ENCODE measurements at places on chromosomes 5 and 9.

- DNase-seq = no peak
Observed at GRCh38 chr5:53030893-53031292, 41.7 kb downstream of the ITGA2 start.

DNA sequence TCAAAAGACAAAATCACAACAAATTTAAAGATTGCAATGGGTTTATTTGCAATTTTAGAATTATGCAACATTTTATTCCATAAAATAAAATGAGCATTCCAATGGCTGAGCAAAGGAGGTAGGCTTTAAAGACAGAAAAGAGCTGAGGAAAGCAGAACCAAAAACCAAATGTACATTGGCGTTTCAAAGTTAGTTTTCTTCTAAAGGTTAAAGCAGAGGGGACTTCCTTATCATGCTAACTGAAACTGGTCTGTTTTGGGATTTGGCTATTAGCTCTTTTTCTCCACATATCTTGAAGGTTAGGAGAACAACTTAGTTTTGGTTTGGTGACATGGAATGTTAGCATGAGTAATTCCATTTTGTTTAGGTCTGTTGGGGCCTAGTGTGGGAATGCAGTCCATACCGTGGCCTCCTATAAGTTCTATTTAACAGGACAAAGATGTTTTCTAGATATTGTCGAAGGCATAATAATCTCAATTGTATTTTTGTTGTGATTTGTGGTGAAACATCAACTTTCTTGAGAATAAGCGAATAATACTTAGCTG lies 20.3 kb downstream of the DCP2 start:
- DNase-seq = no peak

- DNase-seq = no peak
Observed at GRCh38 chr5:175246889-175247520, 197.0 kb downstream of the DRD1 start.

- DNase-seq = no peak
Observed at GRCh38 chr5:135451581-135452320, 400 bp downstream of the TIFAB start.

GRCh38 chr9:95415158-95415557 lies 97.6 kb upstream of the FANCC start:
- DNase-seq = no peak

DNA sequence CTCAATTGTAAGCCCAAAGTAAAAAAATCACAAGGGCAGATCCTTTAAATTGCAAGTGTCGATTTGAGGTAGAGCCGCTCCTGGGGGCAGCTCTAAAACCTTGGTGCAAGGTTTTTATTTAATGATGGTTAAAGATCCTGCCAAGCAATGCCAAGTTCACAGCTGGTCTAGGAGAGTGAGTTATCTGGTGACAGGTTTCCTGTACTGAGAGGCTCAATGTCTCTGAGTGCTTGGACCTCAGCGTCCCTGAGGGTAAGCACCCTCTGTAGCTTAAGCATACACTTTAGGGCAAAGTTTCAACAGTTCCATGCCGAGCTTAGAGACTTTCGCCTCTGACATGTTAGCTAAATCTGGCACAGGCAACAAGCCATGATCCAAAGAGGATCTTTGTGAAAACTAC lies 119.8 kb upstream of the EGFLAM start:
- no peak for DNase-seq

DNA sequence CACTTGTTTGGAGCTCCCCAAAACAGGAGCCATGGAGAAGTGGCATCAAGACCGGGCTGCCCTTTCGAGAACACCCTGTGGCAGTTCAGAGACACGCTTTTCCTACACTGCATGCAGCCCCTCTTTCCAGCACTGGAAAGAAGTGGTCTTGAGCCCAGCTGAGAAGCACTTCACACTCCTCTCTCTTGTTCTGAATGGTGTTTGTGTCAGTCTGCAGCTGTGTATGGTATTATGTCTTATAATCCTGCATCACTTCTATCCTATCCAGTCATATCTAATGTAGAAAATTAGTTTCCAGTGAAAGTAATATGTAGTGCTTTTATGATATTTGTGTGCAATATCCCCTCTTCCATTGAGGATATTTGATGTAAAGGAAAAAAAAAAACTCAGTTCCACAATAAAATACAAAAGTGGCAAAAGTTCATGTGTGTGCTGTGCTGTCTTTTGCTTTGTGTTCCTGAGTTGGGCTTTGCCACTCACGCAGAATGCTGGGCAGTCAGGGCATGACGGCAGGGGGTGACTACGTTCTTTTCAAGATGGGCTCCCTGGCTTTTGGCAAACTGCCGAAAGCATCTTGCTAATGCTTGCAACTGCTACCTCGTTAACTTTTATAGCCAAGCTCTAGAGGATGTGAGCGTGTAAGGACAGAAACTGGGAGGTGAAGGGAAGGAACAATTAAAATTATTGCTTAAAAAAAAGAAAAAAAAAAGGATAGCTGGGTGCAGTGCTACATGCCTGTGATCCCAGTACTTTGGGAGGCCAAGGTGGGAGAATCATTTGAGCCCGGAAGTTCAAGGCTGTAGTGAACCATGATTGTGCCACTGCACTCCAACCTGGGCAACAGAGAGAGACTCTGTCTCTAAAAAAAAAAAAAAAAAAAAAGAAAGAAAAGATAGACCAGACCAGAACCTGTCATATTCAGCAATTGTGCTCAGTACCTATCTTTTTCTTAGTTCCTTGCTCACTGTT lies 102.2 kb downstream of the MAP1B start:
- DNase-seq = peak; percentile 45

GRCh38 chr5:80282054-80282453 lies 26.2 kb upstream of the SERINC5 start:
- DNase-seq = no peak

DNA sequence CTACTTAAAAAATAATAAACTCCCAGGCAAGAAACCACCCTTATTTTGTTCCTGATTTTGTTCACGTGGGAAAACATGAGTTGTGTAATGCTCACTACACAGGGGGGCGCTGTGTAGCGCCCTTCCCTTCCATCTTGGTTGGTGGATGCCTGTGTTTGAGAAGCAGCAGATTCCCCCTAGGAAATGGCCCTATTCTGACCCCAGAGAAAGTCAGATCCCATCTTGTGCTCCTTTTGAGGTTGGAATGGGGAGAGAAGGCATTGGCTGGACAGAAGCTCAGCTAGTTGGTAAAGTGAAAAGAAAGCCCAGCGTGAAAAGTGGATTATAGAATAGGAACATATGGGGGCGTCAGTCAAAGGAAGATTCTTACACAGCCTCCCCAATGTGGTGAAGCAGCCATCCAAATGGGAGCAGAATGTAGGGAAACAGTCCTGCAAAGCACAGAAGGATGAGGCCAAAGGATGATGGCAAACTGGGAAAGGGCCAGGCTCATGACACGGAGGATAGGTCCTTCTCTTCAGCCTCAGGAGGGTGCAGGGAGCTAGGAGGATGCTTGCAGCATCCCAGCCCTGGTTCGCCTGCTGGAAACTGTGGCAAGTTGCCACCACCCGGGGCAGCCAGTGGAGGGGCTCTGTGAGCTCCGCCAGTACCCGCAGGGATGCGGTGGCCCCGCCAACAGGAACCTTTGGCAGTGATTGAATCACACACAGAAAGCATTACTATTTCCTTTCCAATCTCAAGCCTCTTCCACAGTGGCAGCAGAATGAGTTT lies 314.2 kb upstream of the DAP start:
- no peak for DNase-seq

DNA sequence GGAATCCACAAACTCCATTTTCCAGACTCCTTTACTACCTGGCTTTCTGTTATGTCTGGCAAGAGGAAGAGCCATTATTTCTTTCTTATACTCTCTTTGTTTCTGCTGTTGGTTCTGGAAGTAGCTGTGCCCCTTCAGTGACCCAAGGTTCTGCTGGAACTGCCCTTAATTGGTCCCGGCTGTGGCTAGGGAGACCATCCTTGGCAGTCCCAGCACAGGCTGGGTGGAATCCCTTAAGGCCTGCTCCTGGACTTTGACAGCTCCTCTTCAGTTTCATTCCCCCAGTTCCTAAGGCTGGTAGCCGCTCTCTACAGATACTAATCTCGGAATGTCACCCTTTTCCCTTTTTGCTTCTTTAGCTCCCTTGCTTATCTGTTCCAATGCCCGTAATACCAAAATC lies 81.9 kb upstream of the GLIS3 start:
- no peak for DNase-seq

DNA sequence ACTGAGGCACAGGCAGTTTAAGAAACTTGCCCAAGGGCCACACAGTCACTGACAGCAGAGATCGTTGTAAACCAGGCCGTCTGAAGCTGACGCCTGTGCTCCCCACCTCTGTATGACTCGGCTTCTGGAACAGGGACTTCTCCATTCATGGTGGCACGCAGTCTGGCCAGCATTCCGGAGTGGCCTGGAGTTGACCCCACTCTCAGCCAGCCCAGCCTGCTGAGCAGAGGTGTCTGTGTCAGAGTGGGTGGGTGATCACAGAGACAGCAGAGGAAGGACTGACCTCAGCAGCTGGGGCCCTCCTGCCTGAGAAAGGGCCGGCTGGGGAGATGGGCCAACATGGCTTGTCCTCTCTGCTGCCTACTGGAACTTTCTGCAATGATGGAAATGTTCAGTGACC lies 12.6 kb downstream of the LRSAM1 start:
- DNase-seq = no peak

GRCh38 chr5:113917997-113918396 lies 404.5 kb downstream of the YTHDC2 start:
- DNase-seq = no peak

GRCh38 chr5:56064984-56065383 lies 70.2 kb upstream of the IL6ST start:
- DNase-seq = no peak

- DNase-seq = no peak
Observed at GRCh38 chr5:107449369-107449768, 221.4 kb downstream of the EFNA5 start.

DNA sequence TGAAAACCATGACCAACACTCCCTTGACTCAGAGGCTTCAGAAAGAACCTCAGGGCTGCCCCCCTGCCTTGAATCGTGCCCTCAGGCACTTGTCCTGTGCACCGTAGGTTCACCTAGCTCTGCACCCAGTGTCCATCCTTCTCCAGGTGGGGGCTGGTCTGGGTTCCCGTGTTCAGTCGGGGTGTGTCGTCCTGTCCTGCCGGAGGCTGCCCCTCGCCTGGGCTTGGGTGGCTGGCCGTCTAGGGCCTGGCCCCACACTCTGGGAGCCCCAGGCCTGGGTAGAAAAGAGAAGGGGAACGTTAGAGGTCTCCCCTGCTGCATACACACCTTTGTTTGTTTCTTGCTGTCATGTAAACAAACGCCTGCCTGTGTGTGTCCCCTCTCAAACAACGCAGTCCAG lies 29.3 kb downstream of the CATSPER3 start:
- DNase-seq = peak; percentile 3

GRCh38 chr9:35510754-35511428 lies 21.0 kb downstream of the RUSC2 start:
- no peak for DNase-seq

DNA sequence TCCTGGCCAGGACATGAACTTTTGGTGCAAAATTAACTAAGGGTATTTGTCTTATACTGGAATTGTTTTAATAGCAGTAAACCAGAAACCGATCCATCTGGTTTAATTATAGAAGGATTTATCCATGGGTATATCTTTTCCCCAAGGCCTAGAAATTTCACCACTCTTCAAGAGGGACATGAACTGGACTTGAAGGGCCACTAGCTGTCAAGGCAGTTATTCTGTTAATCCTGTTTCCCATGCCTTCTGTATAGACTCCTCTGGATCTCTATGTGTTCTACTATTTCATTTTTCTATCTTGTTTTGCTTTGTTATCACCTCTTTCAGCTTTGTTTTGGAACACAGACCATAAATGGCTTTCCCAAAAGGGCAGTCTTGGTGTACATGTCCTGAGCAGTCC lies 467.6 kb downstream of the KIF4B start:
- no peak for DNase-seq

- peak; percentile 60 for DNase-seq
Observed at GRCh38 chr5:148730942-148731898, 76.9 kb upstream of the HTR4 start.

GRCh38 chr5:154411338-154411737 lies 34.5 kb upstream of the SAP30L start:
- DNase-seq = no peak

GRCh38 chr5:67025457-67025856 lies 171.1 kb downstream of the CD180 start:
- no peak for DNase-seq

DNA sequence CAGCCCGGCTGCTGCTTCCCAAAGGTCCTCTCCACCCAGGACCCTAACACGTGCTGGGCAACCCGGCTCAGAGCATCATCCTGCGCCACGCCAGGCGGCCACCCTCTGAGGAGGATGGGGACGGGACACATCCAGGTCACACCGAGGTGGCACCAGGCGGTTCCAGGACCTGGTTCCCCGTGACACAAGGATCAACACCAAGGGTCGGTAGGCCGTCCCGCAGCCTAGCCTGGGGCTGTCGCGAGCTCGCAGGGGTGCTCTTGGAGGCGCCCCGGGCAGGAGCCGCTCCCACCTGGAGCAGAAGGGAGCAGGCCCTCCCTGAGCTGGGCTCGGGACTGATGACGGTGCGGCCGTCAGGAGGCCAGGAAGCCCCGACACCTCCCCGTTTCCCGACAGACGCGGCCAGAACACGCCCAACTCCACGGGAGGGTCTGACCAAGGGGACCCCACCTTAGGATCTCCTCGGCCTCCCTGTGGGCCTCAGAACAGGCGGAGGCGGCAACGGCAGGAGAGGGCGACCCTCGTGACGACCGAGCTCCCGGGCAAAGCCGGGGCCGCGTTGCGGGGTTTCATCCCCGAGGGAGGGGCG lies 6.3 kb downstream of the EXD3 start:
- DNase-seq = no peak

- DNase-seq = no peak
Observed at GRCh38 chr5:135467871-135468485, 15.8 kb upstream of the TIFAB start.

DNA sequence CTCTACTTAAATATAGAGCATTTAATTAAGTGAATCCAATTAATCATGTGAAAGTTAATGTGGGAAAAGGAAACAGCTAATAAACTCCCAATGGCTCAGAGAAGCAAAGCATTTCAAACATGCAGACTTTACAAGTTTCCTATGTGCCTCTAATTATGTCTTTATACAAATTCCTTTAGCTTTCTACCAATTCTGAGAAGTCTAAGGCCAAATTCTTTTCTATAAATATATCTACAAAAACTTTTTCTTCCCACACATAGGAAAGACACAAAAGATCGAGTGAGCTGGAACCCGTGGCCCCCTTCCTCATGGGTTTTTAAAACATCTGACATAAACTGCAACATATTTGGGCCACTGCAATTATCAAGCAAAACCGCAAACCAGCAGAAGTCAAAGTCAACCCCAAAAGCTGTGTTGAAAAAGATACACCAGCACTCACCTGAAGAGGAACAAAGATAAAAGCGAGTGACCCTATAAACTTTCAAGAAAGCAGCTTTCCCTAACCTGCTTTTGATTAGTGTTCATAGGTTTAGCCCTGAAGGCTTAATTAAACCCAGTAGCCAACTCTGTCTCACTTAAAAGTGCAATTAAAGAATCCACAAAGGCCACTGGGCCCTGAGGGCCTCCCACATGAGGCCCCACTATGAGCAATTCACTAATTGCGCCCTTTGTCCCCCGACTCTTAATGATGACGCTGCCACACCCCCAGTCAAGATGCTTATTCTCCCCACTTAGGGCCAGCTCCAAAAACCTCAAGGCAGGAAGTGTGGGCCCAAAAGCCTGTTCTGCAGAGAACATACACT lies 12.1 kb downstream of the SEMA5A start:
- DNase-seq = no peak

Measured in HEK293T (cell line).